Neural crest cell (in vitro differentiated cells): ENCODE measurements at places on chromosomes 13 and 19. TPM values are rescaled to one million over a fixed set of nuclear protein-coding genes. Genes with fewer than 3 reads are reported as not detected.

GRCh38 chr19:5553892-5554291, 13.9 kb downstream of the TINCR start:
- DNase-seq = no peak

DNA sequence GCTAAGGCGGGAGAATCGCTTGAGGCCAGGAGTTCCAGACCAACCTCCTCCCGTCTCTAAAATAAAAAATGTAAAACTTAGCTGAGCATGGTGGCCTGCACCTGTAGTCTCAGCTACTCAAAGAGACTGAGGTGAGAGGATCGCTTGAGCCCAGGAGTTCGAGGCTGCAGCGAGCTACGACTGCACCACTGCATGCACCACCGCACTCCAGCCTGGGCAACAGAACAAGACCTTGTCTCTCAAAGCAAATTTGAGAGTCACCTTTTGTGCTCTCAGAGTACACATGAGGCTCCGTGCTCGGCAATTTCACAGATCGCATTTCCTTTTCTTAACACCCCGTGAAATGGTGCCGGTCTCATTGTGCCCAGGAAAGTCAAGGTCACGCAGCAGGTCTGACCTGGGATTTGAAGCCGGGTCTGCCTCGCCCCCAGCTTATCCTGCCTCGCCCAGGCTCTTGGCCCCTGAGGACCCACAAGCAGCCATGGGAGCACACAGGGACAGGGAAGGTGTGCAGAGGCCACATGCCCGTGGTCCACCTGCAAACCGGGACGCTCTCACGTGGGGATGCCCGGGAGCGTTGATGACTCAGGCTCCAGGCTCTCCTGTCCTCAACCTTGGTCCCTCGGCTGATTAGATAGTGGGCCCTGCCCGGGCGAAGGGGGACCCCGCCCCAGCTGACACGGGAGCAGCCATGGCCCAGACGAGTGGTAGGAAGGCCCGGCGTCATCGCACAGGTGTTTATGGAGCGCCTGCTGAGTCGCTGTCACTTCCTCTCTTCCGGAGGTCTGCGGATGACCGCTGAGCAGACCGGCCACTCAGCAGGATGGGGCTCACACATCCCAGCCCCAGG, 1.1 kb upstream of the SMIM24 start:
- DNase-seq = no peak

RCBTB1 gene
- 40.0 and 44.1 TPM in 2 replicates for total RNA-seq

DNA sequence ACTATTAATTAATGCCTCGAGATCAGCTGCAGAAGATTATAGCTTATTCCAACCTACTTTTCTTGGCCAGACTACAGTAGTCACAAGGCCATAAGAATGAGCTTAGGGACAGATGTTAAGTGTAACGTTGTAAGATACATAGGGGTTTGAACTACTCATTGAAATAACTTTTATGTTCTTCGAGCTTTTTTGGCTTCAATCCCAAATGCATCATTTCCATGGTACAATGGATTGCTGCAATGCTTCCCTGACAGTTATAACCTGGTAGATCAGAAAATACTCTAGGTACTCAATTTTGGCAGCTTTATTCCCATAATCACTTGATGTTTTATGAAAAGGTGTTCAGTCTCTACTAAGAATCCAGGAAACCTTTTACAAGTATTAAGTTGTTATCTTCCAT, 2216.7 kb upstream of the PCDH20 start:
- DNase-seq = no peak

DNA sequence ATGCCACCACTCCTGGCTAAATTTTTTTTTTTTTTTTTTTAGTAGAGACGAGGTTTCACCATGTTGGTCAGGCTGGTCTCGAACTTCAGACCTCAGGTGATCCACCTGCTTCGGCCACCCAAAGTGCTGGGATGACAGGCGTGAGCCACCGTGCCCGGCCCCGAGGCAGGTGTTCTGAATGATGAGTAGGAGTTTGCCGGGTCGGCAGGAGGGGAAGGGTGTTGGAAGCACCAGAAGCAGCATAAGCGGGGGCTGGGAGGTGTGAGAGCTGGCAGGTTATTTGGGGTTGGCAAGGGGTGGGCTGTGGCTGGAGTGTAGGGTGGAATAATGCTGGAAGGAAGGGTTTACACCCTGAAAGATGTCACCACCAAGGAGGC, 1.8 kb downstream of the SPPL2B start:
- DNase-seq = no peak

F2RL3 gene
- total RNA-seq = not detected in 2 replicates

DNA sequence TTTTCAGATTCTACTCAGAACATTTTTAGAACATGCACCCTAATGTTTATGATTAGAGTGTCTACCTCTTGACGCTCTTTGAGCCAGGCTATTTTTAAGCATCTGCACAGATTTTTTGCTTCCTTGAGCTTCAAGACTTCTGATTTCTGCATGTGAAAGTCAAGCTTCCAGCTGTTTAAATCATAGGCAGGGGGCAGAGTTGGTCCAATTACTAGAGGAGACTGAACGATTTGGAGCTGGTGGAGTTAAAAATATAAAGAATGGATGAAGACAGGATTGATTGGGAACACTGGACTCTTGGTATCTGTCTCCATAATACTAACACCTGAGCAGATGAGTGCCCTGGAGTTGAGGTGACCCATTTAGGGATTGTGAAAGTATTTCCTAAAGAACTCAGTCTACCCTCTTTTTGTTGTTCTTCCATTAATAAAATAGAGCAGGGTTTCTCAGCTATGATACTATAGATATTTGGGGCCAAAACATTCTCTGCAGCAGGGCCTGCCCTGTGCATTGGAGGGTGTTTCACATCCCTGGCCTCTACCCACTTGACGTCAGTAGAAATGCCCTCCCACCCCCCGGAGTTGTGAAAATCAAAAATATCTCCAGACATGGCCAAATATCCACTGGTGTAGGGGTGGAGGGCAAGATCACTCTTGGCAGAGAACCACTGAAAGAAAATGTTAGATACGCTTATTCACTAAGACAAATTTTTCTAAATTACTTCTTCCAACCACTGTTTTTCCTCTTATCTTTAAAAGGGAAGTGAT, 160.1 kb downstream of the COG6 start:
- no peak for DNase-seq

- no peak for DNase-seq
Measured at GRCh38 chr13:41470196-41470595, 12.8 kb downstream of the RGCC start.

GRCh38 chr19:44304659-44305193, at the start of gene ZNF235:
ZNF235 (minus strand) TSS chr19:44305025; CDS start chr19:44303404, 1,621 bp downstream.
- peak; percentile 64 for DNase-seq

GRCh38 chr19:5128251-5128935, 159.5 kb downstream of the KDM4B start:
- peak; percentile 43 for DNase-seq

COQ8B gene
- total RNA-seq = 41.1 and 45.1 TPM in 2 replicates

- DNase-seq = no peak
Measured at GRCh38 chr19:52336791-52337381, 843 bp downstream of the ZNF610 start.

PROZ gene
- not detected in 2 replicates for total RNA-seq

- DNase-seq = peak; percentile 91
Measured at GRCh38 chr19:488505-489417, 7.5 kb upstream of the MADCAM1 start.

GRCh38 chr13:75860935-75861334, 224.8 kb downstream of the LMO7 start:
- DNase-seq = no peak

MIR17HG gene
- total RNA-seq = 40.6 and 40.9 TPM in 2 replicates

- DNase-seq = no peak
Measured at GRCh38 chr13:99749271-99750019, 222.1 kb downstream of the ZIC5 start.

KASH5 gene
- not detected in 2 replicates for total RNA-seq

DNA sequence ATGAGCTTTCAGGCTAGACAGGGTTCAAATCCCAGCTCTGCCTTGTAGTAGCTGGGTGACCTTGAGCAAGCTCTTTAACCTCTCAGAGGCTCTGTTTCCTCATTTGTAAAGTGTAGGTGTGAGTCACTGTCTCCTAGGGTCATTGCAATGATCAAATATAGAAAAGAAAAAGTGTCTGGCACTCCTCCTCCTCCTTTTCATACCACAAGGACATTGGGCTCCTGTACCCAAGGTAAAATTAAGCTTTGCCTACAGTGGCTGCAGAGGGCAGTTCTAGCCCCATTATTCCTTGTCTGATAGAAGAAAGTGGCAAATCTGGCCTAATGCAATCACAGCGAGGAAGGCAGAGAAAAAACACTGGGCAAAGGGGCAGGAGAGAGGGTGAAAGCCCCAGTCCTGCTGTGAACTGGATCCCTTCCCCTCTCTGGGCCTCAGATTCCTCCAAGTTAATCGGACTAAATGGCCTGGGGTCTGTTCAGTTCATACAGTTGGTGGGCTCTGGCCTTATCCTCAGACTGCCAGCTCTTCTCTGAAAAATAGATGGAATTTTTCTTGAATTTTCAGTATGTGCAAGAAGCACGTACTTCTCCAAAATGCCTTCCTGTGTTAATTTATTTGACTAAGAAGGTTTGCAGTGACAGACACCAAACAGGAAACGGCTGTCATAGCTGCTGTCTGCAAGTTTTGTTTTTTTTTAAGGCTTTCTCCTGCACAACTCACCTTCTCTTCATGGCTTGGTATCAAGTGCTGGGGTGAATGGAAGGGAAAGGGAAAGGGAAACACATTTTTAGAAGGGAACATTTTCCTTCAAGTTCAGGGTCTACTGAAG, 35.3 kb downstream of the RGCC start:
- DNase-seq = no peak

DNA sequence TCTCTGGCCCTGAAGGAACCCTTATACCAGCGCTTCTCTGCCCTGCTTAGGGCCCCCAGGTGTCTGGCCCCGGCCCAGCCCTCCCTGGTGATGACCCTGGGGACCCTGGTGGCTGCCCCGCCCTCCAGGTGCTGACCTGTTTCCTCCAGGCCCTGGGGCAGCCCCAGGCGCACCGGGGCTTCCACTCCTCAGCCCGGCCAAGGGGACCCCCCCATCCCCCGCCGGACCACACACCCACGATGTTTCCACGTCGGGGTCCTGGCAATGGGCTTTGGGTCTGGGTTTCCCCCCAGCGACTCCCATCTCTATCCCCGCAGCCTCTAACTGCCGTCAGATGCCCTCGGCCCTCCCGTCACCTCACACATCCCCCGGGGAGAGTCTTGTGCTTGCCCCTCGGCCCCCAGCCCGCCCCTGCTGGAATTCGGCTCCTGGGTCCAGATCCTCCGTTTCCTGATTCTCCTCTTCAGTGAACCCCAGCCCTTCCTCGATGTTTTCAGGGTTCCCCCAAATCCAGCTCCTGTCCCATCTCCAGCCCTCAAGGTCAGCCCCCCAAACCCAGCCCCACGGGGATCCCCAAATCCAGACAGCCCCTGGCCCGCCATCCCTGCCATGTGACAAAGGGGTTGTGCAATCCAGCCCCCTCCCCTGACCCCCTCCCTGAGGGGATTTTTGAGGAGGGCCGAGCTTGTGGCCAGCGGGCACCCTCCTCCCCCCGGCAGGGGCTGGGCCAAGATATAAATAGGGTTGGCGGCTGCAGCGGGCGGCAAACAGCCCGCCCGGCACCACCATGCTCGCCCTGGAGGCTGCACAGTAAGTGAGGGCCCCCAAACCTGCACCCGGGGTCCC, at the start of gene SPIB:
TSS of gene SPIB (plus strand) at position 763 of the 846 bp plus-strand sequence. CDS start at position 788, 25 bp downstream.
- no peak for DNase-seq

- no peak for DNase-seq
Measured at GRCh38 chr19:19280561-19280960, 7.5 kb upstream of the TM6SF2 start.

DNA sequence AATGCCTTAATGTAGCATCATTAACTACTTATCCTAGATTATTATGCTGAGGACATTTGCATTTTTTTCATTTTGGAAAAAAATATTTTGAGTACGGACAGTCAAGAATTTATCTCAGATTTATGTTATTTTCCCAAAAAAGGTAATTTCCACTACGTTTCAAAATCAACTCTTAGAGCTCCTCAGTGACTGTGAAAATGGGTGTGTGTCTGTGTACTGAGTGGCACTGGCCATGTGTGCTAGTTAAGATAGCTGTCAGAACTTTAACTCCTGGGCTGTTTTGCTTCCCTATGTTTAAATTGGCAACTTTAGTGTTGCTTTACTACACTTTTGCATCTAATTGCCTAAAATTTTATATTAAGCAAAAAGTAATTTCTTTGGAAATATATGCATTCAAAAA, 927.4 kb downstream of the EFNB2 start:
- DNase-seq = no peak

- no peak for DNase-seq
Measured at GRCh38 chr13:22252281-22252830, 581.5 kb downstream of the FGF9 start.
